ENCODE measurements at places on chromosomes 1 and 21.

DNA sequence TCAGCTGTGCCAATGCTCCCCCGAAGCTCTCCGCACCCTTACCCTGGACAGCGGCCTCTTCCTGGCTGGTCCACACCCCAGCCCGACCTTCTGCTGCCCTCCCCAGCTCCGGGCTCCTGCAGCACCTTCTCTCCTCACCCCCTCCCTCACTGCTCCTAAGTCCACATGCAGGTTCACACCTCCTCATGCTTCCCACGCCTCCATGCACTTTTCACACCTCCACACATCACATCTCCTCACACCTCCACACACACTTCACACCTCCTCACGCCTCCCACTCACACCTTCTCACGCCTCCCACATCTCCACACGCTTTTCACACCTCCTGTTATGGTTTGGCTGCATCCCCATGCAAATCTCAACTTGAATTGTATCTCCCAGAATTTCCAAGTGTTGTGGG lies 18.9 kb downstream of the GPR137B start:
- no peak for DNase-seq

DNA sequence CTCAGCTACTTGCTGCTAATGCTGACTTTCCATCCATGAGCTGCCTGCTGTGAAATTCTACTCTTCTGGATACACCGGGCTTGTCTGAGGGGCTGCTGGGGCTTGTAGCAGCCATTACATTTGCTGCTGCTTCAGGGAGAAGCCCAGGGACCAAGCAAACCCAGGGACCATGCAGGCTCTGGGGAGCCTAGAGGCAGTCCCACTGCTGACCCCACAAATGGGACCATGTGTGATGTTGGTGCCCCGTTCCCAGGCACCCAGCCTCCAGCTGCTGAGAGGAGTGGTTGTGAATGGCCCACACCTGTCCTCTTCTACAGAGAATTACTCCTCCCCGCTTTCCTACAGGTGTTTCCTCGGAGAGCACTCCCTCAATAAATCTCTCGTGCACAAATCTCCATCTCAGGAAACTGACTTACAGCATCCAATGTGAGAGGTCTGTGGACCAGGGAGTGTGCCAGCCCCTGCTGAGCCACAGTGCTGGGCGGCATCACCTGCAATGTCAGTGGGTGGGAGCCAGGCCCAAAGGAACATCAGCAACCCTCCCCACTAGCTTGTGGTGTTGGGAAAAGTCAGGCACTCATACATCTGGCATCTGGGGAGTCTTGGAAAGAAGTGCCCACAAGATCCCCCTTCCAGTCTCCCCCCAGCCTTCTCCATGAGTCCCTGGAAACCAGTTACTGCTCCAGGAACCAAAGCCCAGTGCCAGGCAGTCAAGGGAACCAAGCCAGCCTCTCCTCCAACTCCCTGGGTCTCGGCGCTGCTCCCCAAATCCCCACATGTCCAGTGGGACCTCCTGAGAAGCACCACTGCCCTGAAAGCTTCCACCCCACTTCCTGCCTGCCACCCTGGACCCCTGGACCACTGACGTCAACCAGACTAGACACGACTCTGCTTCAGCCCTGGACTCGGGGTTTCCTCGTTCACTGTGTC lies 65.1 kb downstream of the TCP10L start:
- no peak for DNase-seq

GRCh38 chr1:1626207-1627141 lies 5.5 kb upstream of the MMP23B start:
- no peak for DNase-seq

- no peak for DNase-seq
These were observed 45.7 kb upstream of the FOXD3 start for GRCh38 chr1:63276624-63277023.

DNA sequence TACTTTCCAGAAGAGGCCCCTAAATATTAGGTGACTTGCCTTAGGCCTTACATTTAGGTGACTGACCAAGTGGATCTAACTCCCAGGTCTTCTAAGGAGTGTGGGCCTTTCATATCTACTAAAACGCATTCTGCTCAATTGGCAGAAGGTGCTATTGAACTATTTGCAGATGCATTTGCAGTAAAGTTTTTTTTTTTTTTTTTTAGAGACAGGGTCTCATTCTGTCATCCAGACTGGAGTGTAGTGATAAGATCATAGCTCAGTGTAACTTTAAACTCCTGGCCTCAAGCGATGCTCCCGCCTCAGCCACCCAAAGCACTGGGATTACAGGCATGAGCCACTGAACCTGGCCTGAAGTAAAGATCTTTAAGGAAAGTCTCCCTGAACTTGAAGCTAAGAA lies 13.0 kb upstream of the ACBD6 start:
- DNase-seq = no peak

- DNase-seq = no peak
These were observed 156.6 kb downstream of the SIPA1L2 start for GRCh38 chr1:232473324-232473723.
